Endothelial cell (in vitro differentiated cells): ENCODE measurements at places on chromosomes 7 and 10.

GRCh38 chr10:84308481-84309304, 19.7 kb upstream of the CCSER2 start:
- DNase-seq, result no peak

GRCh38 chr7:80654887-80655340, 16.5 kb downstream of the CD36 start:
- DNase-seq, result no peak

- DNase-seq, result no peak
Measured at GRCh38 chr7:127995881-127996215, 35.4 kb downstream of the LRRC4 start.

DNA sequence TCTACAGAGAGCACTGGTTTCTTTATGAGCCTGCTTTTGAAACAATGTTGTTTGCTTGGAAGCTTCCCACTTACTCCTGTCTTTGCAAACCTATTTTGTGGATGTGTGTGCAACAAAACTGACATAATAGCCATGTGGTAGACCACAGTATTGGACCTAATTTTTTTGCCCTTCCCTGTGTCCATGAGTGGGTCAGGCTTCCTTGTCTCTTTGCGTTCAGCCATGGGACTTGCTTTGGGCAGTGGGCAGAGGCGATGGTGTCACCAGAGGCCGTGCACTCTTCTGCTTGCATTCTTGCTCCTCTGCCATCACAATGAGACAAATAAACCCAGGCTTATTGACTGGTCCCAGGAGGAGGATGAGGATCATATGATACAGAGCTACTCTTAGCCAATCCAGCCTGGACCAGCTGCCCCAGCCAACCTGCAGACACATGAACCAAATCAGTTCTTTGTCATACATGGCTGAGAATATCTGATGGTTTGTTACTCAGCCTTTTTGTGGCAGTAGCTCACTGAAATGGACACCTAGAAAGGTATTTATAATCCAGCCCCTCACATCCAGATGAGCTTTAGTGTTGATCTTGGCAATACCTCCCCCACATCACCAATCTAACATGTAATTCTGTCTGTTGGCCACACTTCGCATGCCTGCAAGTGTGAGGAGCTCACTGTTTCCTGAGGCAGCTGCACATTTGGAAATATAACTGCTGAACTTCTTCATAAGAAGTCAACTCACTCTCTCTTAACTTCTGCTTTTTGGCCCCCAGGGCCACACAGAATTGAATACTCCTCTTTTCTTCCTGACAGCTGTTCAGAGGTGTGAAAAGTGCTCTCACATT, 427.8 kb upstream of the ZMIZ1 start:
- no peak for DNase-seq

DNA sequence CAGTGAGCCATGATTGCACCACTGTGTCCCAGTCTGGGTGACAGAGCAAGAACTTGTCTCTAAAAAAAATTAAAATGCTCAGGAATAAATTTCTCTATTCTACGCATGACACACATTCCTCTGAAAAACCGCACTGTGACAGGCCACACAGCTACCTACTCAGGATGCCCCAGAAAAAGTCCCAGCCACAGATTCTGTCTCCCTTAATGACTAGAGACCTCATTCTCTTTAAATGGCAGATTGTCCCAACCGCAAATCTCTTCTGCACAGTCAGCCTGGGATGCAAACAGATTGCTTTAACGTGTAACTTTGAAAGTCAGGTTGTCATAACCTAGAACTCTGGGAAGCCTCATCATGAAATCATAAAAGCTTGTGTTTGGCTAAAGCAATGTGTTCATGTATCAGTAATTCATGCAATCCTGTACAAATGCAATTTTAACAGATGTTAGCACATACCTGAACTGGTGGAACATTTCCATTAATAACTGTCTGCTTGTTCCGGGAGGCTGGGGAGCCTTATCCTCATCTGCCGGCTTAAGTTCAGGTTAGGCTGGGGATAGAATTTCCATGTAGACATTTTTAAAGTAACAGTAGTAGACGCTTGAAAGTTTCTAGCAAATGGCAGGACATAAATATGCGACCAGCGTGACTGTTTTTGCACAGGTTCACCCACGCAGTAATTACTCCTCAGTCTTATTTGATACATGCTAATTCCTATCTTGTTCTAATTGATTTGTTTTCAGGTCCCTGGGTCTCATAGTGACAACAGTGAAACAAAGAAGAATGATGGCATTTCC, 26.2 kb upstream of the MSRB2 start:
- DNase-seq, result no peak

DNA sequence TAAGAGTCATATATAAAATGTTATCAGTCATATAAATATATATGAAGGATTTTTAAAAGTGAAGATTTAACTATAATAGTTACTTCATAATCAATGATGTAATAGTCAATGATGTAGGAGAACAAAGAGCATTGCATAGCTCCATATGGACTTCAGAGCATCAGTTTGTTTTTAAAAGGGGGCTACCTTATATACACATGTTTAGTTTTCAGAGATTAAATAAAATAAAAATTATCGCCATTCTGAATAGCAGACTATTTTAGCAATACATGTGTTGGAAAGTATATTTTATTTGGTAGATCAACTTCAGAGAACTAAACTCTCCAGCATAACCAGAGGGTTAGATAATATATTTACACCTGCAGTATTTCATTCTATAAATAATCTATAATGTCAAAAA, 29.1 kb upstream of the EPC1 start:
- DNase-seq, result no peak

DNA sequence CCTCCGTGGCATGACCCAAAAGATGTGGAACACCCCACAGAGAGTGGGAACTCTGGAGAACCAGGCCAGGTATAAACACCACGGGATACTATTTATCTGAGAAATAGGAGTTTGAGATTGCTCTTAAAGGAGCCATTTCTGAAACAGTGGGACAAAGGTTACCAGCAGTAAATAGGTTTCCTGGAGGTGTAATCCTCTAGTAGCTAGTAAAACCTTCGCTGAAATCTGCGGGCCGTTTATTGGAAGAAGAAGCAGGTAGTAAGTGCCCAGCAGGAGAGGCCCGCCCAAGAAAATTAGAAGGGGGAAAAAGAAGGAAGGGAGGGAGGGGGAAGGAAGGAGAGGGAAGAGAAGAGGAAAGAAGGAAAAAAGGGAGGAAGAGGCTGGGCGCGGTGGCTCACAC, 51.6 kb downstream of the CHST3 start:
- DNase-seq, result no peak

DNA sequence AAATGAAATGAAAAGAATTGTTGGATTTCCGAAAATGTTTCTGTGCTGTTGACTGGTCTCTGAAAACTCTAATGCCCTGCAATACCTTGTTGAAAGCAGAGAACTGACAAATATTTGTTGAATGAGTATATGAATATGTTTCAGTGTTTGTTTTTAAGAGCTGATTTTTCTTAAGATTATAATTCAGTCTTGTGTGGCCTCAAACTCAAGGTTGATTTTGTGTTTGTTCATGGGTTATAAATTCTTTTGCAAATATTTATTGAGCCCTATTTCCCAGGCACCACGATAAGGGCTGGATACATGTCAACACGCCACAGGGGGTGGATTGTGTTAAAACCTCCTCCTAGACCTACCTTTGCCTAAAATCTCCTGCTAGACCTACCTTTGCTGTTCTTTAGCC, 203.9 kb upstream of the PLPP4 start:
- no peak for DNase-seq
